GM23248 (cell line): ENCODE measurements at places on chromosomes 7 and 10.
A peak's percentile ranks its signal among the peaks of the same experiment; 100 is the strongest.

- DNase-seq: peak; percentile 1
Observed at GRCh38 chr7:105454921-105455320, 66.2 kb upstream of the SRPK2 start.

DNA sequence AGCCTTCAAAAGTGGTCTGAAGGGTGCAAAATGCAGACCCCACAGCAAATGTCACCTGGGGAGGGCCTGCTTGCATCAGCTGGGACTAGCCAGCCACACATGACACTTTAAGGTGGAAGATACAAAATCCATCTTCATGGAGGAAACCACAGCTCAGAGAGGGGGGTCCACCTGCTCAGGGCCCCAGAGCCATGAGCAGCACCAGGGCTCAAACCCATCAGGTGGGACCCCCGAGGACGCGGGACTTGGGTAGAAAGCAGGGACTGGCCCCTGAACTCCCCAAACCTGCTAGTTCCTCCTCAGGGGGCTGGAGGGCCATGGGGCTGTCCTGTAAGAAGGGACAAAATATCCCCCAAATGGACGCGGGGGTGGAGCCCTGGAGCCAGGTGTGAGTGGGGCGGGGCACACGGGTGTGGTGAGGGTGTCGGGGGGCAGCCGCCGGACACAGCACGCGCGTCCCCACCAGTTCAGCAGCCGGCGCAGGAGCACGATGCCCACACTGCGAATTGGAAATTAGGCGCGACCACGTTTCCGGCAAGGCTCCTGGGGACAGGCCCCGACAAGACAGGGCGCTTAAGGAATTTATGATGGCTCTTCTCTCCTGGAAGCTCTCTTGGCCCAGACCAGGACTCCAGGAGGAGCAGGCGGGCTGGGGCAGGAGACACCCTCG, 8.0 kb downstream of the PDGFA start:
- no peak for DNase-seq

DNA sequence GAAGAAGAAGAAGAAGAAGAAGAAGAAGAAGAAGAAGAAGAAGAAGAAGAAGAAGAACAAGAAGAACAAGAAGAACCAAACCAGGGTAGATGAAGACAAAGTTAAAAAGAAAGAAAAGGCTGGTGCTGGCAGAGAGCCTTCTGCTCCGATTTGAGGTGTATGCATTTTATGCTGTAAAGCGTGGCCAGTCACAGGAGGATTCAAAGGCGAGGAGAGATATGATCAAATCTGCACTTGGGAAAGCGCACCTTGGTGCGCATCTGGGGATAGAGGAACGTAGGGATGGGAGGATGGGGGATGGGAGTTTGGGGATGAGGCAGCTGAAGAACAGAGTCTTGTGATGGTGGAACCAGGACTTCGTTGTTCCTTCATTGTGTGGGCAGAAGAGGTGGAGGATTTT, at the start of gene NME8:
TSS of gene NME8 (plus strand) at position 301 of the 400 bp plus-strand sequence. CDS start 1,670 bp downstream, outside the sequence.
- no peak for DNase-seq

GRCh38 chr10:95814011-95814727, 58.2 kb downstream of the ENTPD1 start:
- peak; percentile 80 for DNase-seq

- no peak for DNase-seq
Observed at GRCh38 chr7:96183163-96183670, 138.7 kb downstream of the SLC25A13 start.

DNA sequence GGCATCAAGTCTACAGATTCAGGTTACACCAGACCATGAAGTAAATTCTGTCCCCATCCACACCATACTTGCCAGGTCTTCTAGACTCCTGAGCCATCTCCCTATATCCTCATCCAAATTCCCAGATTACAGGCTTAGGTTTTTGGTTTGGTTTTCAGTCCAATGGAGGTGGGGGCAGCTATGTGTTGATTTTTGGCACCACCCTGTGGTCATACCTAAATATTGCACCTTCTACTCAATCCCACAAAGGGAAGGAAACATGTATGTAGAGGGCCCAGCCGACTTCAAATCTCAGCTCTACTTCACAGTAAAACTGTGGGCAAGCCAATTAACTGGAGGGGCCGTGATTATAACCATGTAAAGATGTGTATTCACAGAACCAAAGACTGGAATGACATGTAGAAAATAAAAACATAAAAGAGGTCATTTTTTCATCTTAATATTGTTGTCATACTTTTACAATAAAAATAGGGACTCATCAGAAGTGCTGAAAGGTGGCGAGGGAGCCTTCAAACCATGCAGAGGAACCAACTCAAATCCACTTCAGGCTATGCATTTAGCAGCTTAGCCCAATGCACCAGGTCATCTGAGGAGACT, 19.8 kb downstream of the ERCC6 start:
- peak; percentile 75 for DNase-seq
